ENCODE measurements at places on chromosomes 13 and 19.

DNA sequence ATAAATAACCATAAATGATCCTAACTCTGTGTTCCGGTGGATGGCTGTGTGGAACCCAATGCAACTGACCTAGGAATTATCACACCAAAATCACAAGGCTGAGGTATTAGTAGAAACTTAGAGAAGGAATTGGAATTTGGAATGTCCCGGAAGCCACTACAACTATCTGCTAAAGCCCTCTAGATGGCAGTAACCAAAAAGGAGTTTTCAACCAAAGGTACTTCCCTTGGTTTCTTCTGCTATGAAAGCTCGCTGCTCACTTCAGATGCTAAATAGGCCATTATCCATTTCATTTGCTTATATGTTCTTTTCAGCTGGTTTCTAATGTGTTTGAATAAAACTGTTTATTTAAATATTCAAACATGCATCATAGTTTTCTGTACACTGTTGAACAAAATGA lies 1589.1 kb upstream of the SPRY2 start:
- no peak for DNase-seq

- no peak for DNase-seq
Measured at GRCh38 chr19:49860336-49861102, 6.9 kb downstream of the PNKP start.

DNA sequence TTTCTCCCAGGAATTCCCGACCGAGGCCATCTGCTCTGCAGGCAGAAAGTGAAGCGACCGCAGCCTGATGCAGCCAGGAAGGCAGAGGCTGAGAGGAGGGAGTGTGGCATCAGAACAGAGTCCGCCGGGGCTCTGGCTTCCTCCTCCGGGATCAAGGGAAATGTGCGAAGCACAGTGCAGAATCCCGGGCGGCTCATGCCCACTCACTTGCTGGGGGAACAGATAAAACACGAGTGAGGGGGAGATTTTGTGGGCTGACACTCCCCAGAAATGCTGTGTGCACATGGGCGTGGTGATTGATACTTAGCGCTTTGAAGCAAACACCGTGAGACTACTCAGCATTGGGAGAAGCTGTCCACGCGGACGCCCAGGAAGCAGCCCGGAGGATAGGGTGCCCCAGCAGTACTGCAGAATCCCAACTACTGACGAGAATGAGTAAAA lies 75.3 kb upstream of the POMP start:
- DNase-seq: no peak

DNA sequence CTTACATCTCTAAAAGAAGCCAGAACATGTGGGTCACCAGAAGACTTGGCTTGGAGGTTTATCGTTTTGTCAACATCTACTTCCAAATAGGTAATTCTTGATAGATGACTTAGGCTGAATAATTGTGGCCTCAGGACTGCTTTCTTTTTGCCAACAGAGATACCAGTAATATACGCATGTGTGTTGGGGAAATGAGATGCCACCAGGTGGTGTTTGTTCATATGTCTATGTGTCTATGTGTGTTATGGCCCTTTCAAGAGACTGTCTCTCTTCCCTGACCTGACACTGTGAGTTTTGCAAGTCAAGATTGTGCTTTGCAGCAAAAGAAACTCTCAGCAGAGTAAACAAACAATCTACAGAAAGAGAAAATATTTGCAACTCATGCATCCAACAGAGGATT lies 31.6 kb upstream of the METTL21C start:
- DNase-seq: no peak

GRCh38 chr13:20716951-20717350 lies 13.5 kb downstream of the IL17D start:
- DNase-seq: no peak

GRCh38 chr13:63497601-63498000 lies 2082.0 kb upstream of the PCDH20 start:
- DNase-seq: no peak

GRCh38 chr13:37303606-37304005 lies 198.1 kb upstream of the CSNK1A1L start:
- DNase-seq: no peak

DNA sequence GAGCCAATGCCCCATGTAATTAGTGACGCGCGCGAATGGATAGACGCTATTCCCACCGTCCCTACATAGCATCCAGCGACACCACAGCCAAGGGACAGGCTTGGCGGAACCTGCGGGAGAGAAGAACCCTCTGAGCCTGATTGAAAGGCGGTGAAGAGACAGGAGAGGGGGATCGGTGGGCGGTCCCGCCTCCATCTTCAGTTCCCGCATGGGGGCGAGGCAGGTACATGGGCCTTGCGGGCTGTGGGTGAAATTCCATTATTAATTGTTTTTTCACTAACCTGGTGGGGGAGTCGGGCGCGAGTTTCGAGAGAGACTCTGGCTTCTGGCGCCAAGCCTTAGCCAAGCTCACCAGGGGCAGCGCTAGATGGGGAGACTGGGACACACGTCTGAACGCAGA lies 8.4 kb upstream of the TEX101 start:
- no peak for DNase-seq

GRCh38 chr13:114130837-114131582 lies 1.4 kb downstream of the RASA3 start:
- no peak for DNase-seq

DNA sequence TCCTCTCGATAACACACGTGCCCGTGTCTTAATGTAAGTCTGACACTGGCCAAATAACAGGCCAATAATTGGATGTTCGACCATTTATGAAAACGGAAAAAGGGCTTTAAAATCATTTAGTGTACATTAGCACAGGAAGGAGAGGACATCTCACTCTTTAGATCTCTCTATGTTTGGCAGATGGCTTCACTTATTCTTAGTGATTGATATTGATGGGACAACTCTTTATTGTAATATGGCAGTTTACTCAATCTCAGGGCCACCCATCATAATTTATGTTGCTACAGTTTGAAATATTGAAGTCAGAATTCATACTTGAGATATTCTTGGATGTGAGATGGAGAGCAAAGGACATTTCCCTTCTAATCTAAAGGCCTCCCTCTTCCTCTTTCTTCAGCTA lies 430.7 kb upstream of the ARGLU1 start:
- no peak for DNase-seq

- DNase-seq: no peak
Measured at GRCh38 chr13:80339912-80340650, 845 bp downstream of the SPRY2 start.

- no peak for DNase-seq
Measured at GRCh38 chr19:11345122-11345803, 805 bp downstream of the TMEM205 start.

- DNase-seq: no peak
Measured at GRCh38 chr13:113786262-113786841, 27.3 kb downstream of the TMEM255B start.

DNA sequence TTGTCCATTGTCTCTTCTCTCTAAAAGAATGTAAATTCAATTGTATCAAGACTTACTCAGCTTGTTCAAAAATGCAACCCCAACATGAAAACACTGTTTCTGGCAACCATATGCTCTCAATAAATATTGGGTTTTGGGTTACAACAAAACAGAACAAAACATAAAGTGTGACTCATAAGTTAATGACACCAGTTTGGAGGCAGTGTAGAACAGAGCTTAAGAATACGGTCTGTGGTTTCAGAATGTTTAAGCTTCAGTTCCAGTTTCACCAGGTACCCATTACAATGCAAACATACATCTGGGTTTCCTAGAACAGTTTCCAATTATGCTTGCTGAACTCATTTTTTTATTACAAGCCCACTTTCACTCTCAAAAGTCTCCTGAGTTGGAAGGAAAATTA lies 285.8 kb upstream of the PCDH9 start:
- no peak for DNase-seq

DNA sequence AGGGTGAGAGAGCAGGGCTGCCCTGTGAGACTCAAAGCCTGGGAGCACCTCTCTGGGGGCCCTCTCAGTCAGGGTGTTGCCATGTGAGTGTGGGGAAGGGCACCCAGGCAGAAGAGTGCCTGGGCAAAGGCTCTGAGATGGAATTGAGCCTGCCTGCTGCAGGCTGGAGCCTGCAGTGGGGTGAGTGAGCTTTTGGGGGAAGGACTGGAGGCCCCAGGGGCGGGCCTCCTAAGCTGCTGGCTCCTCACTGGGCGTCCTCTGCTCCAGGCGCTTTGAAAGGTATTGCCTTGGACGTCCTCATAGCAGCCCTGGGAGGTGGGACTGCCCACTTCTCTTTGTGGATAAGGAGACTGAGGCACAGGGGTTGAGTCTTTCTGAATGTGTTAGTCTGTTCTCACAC lies 60.3 kb downstream of the ARHGEF7 start:
- DNase-seq: no peak

GRCh38 chr19:43618921-43619261 lies 538 bp downstream of the ZNF428 start:
- DNase-seq: peak; percentile 50

DNA sequence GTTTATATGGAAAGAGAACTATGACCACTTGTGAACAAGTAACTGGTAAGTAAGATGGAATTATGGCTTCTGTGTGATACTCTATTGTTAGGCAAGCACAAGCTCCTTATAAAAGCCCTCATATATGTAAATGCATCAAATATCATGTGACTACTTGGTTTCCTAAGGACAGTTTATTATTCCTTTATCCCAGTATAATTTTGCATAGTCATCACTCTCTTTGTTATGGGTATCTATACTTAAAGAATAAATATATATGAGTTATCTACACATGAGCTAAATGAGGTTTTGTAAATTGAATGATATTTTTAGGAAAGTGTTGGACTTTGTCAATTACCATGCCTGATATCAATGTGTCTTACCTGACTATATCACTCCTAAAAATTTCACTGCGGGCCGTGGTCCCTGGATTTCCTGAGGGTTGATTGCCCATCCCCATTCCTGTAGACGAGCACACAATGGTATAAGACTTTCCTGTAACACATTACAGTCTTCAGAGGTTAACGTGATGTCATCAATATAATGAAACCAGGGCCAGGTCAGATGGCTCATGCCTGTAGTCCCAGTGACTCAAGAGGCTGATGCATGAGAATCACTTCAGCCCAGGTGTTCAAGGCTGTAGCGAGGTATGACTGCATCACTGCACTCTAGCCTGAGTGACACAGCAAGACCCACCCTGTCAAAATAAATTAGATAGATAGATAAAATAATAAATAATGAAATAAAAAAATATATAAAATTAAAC lies 20.7 kb downstream of the ZNF844 start:
- DNase-seq: no peak

DNA sequence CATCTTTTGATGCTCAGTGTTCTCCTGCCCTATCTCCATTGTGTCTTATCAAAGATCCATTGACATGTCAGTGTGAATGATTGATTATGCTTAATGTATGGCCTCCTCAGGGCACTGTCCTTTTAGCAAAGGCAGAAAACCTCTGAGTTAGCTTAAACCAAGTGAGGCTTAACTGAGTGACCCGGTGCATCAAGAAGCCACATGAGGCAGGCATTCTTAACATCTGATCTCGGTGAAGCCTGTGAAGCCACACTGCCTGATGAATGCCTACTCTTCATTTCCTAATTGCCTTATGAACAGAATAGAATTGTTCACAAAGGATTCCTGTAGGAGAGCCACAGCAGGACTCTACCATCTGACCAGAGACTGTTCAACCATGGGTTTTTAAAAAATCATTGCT lies 168.1 kb upstream of the SOX21 start:
- DNase-seq: no peak

GRCh38 chr19:24159707-24160106 lies 72.7 kb downstream of the ZNF254 start:
- no peak for DNase-seq

DNA sequence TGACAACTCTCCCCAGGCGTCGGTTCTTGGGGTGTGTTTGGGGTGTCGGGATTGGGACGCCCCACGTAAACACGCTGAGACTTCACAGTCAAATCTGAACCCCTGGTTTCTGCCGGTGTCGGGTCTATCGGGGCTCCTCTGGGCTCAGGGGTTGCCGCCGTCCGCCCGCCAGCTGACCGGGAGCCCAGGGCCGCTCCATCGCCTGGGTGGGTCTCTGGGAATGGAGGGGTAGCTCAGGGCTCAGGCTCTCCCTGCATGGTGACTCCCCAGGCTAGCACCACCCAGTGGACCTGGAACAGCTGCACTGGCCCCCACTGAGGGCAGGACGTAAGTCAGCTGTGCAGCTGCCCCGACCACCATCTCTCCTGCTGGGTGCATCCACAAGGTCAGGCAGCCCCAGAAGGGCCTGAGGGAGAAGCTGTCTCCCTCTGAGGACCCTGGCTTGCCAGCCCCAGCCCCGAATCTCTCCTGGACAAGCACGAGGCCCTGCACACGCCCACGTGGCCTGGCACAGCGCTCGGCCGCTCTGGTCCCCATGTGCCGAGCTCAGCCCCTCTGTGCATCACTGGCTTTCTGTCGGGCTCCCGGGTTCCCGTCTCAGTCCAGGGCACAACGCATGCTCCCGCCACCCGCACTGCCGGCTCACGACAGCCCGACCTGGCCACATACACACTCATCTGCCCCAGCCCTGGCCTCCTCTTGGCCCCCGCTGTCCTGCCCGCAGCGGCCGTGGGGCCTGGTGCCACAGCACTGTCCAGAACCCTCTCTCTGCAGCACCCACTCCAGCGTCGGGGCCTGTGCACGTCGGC lies 6.1 kb downstream of the RNF126 start:
- no peak for DNase-seq

DNA sequence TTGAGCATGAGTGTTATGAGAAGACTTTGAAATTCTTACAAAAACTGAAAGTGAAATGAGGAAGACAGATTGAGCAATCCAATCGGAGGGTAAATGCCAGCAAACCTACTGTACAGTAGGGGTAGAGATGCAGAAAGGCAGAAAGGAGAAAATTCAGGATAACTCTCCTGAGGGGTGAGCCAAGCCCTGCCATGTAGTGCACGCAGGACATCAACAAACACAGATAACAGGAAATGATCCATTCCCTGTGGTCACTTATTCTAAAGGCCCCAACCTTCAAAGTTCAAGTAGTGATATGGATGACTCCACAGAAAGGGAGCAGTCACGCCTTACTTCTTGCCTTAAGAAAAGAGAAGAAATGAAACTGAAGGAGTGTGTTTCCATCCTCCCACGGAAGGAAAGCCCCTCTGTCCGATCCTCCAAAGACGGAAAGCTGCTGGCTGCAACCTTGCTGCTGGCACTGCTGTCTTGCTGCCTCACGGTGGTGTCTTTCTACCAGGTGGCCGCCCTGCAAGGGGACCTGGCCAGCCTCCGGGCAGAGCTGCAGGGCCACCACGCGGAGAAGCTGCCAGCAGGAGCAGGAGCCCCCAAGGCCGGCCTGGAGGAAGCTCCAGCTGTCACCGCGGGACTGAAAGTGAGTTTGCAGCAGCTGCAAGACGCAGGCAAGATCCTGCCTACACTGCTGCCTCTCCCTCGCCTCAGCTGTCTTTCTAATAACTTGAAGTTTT lies at the start of gene TNFSF13B:
TNFSF13B (plus strand) TSS at position 118 of the 728 bp plus-strand sequence; CDS start at position 296, 178 bp downstream.
- DNase-seq: no peak

- no peak for DNase-seq
Measured at GRCh38 chr13:93116809-93117208, 109.8 kb upstream of the GPC6 start.

- no peak for DNase-seq
Measured at GRCh38 chr19:19403373-19403901, 2.0 kb upstream of the GATAD2A start.
